ENCODE measurements at places on chromosomes 7 and 10.

GRCh38 chr7:82234457-82235049 is 209.0 kb downstream of the CACNA2D1 start:
- no peak for DNase-seq

DNA sequence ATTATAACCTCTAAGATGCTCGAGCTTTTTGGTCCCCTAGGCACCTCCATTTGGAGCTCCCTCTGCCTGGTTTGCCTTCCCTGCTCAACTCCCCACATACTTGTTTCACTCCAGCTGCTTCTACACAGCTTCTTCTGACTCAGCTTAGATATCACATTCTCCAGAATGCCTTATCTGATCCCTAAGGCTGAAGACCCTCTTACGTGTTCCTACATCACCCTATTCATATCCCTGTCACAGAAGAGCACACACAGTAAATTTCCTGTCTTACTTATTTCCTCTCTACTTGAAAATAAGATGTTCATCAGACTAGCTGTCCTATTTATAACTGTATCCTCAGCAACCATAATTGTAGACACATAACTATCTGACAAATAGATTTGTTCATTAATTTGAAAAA is 61.3 kb upstream of the RNF148 start:
- no peak for DNase-seq

DNA sequence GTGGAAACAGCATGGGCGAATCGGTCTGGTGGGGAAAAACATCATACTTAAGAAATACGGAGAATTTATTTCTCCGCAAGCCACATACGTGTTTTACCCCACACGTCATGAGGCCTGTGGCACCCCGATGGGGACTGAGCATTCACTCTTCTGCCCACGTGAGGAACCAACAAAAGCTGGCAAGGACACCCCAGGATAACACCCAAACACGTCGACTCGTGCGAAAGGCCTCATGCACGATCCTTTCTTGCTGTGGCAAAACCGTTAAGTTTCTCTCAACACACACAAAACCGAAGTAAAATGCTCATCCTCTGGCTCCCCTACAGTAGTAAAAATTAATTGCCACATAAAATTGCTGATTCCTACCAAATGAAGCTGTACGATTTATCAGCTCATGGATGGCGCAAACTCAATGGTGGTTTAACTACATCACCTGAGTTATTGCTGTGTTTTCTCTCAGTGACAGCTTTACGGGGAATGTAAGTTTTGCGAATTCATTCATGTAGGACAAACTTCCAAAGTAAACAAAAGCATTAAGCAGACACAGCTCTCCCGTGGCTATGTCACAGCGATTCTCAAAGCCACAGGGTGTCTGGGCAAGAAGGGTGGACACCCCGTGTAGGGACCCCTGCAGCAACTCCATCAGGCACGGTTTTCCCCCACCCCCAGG is 97.0 kb downstream of the CTBP2 start:
- DNase-seq, result no peak

DNA sequence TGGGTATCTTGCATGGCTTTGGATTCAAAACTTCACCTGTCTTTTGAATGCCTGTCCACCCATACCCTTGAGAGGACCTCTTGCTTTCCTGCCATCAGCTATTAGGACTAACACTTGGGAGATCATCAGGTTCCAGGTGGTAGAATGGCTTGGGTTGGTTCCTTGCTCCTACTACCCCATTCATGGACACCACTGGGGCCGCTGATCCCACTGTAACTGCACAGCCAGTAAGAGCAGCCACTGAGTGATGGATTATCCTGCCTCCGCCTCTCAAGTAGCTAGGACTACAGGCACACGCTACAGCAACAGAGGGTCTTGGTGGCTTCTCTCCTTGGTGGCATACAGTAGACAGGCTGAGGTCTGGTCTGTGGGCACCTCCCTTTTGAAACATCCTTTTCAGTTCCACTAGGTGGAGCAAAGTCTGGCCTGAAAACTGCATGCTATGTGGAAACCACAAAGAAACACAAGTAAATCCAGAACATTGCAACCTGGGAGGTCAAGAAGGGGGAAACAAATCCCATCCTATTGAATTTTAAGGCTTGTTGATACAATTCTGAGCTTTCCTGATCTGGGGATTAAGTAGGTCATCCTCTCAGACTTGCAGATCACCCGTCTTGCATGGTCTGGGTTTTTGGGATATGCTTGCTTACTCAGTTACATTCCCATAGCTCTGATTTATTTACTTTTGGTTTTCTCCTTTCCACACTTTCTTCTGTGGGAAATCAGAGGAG is 9.4 kb downstream of the WBP1L start:
- no peak for DNase-seq

DNA sequence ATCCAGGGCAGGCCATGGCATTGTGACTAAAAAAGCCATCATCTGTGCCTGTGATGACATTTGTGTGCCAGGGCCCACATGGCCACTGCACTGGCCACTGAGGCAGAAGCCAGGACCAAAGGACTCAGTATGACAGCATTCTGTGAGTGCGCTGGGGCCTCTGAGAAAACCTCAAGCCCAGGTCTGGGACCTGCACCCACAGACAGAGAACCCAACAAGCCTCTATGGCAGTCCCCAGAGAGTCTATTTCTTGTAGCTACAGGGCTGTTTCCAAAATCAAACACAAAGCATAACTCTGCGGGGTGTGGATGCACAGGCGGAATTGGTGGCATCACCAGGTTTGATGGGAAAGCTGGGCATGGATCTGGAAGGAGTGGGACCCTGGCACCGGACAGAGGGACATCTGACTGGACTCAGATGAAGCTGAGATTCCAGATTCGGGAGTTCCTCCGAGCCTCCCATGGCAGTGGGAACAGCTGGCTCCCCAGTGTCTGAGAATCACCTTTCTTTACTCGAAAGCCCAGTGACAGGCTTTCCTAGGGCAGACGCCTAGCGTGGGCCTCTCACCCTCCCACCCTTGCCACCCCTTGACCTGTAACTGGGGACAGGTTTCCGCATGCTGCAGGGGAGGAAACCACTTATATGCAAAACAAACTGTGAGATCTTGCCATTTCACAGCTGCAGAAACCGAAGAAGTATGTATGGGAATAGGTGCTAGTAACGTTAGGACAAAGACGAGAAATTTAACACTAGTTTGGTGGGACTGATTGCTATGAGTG is 70.6 kb upstream of the RHEB start:
- no peak for DNase-seq

GRCh38 chr7:117006907-117007684 is 53.8 kb downstream of the ST7 start:
- no peak for DNase-seq

- DNase-seq, result no peak
Measured at GRCh38 chr7:44622342-44623151, 16.1 kb downstream of the OGDH start.

GRCh38 chr7:70647801-70648498 is 484.0 kb upstream of the GALNT17 start:
- peak; percentile 51 for DNase-seq

DNA sequence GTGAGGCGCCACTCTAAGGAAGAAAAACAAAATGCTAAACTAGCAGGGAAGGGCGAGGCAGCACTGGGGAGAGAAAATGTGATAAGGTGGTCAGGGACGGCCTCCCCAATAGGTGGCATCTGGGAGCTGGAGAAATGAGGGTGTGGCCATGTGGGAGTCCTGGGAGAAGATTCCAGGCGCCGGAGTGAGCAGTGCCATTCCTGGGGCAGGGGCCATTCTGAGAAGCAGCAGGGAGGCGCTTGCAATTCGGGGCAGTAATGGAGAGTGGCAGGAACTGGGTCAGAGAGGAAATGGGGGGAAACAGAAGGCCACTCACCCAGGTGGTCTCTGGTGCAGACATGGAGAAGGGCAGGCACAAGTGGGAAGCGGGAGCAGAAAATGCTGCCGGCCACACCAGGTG is 61.8 kb upstream of the LRRC18 start:
- no peak for DNase-seq

DNA sequence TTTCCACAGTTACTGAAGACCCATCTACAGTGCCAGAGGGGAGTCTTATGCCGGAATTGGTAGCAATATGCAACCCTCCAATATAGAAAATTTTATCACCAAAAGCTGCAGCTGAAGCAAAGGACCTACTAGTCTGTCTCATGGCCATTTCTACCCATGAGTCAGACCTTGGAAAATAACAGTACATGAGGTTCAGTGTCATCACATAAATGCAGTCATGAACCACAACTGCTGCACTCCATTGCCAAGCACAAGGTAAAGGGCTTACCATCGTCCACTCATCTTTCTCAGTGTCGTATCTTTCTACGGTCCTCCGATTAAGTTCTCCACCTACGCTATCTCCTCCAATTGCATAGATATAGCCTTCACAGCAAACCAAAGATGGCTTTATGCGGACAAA is 21.8 kb downstream of the KBTBD2 start:
- DNase-seq, result no peak

- DNase-seq, result no peak
Measured at GRCh38 chr10:99573790-99574189, 41.0 kb downstream of the NKX2-3 start.

- no peak for DNase-seq
Measured at GRCh38 chr10:129277084-129277483, 190.0 kb upstream of the MGMT start.

GRCh38 chr7:49324707-49325106 is 400.4 kb downstream of the CDC14C start:
- no peak for DNase-seq

DNA sequence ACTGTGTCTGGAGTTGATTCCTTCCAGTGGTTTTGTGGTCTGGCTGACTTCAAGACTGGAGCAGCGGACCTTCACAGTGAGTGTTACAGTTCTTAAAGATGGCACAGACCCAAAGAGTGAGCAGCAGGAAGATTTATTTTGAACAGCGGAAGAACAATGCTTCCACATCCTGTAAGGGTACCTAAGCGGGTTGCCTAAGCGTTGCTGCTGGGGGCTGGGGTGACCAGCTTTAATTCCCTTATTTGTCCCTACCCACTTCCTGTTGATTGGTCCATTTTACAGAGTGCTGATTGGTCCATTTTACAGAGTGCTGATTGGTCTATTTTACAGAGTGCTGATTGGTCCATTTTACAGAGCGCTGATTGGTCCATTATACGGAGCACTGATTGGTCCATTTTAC is 13.2 kb downstream of the AKR1B15 start:
- DNase-seq, result peak; percentile 48

- DNase-seq, result peak; percentile 80
Measured at GRCh38 chr7:141362580-141363435, 188.4 kb upstream of the AGK start.

GRCh38 chr10:26824015-26824690 is 36.6 kb downstream of the ABI1 start:
- no peak for DNase-seq

DNA sequence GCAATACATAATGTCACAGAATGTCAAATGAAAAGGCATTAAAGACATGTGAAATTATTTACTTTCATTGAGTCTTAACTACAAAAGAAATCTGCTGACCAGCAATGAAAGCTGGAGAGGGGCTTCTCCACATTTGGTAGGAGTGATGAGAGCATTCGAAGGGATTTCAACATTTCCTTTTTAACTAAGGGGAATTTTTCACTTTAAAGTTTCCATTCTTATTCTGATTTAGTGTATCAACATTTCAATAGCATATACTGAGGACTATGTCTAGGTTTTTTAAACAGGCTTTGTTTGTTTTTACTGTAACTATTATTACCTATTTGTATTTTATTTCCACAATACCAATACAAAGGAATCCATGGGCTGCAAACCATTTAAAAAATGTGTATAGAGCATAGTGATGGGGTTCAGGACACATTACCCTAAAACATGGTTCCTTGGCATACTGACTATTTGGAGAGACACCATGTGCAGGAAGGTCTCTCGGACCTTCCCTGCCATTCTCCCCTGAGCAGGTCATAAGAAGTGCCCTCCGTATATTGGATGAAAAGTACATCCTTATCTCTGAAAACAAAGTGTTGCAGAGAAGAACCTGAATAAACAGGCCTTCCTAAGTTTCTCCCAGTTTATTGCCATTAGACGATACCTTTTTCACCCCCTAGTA is 278.7 kb downstream of the DOCK4 start:
- DNase-seq, result no peak

GRCh38 chr10:125505648-125506047 is 177.3 kb downstream of the TEX36 start:
- DNase-seq, result no peak

GRCh38 chr7:38428041-38428440 is 154.6 kb upstream of the TARP start:
- no peak for DNase-seq

- no peak for DNase-seq
Measured at GRCh38 chr7:36155811-36156361, 2.8 kb downstream of the EEPD1 start.

DNA sequence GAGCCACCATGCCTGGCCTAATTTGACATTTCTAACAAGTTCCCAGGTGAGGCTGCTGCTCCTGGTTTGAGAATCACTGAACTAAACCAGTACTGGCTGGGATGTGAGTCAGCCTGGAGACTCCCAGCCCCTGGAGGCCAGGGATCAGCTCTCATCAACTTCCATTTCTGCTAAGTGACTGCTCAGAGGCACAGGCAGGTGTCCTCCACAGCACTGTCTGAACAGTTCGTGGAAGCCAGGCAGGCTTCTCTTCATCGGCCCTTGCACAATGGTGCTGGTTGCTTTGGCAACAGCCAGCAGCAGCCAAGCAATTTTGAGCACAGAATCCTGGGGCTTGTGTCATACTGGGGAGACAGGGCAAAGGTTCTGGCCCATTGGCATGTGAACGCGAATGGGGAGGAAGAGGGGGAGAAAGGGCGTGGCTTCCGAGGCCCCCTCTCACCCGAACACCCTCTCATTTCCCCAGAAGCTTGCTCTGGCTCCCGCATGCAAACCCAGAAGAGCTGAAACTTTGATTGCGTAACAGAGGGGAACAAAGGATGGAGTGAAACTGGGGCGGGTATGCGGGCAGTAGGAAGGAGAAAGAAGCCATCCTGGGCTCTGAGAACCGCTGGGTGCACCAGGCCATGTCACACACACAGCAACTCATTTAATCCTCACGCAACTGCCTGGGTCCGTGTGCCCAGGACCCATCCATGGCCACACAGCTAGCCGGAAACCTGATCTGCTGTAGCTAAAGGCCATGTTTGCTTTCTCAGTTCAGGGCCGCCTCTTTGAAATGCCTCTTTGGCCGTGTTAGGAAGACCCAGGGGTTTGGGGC is 9.0 kb upstream of the POR start:
- peak; percentile 67 for DNase-seq

GRCh38 chr7:134701272-134701671 is 54.6 kb downstream of the BPGM start:
- no peak for DNase-seq

Data from kidney epithelial cell (primary cell).